Activated T-cell treated with anti-CD3 and anti-CD28 coated beads, Interleukin-2, amount 50 U/mL, for 4 hours (primary cell): ENCODE measurements at places on chromosomes 6 and 20. TPM values are rescaled to one million over a fixed set of nuclear protein-coding genes. Genes with fewer than 3 reads are reported as not detected.

The PNRC1 gene
- total RNA-seq: 54.1 TPM

The ADGRB3 gene
- not detected for total RNA-seq

DNA sequence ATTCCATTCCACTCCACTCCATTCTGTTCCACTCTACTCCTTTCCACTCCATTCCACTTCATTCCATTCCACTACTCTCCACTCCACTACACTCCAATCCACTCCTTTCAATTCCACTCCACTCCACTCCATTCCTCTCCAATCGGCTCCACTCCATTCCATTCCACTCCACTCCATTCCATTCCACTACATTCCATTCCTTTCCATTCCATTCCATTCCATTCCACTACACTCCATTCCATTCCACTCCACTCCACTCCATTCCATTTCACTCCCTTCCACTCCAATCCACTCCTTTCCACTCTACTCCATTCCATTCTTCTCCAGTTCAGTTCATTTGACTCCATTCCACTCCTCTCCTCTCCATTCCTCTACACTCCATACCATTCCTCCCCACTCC, 26.2 kb upstream of the DEFB125 start:
- DNase-seq: no peak

DNA sequence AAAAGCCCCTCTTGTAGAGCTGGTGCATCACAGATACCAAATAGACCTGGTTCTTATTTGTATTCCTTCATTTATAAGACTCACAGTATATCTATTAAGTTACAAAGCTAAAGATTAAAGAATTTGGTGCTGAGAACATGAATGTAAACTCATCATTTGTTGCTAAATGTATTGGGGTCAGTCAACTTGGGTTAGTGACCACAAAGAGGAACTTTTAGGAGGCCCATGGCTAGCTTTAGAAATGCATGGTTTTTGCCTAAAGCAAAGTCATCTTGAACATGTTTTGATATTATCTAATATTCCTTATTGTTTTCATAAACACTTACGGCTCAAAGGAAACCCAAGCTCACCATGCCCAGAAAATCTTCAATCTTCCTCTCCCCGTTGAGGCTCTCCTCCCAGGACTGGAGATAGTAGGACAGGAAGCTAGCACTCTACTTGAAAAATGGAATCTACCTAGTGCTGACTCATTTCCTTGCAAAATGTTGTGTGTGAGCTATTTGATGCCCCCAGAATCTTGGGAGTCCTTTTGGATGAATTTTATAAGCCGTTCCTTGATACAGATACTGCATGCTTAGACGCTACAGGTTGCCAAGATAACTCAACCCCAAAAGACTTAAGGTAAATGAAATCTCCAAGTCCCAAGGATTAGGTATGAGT, 121.4 kb downstream of the BMP2 start:
- no peak for DNase-seq

The CYP21A2 gene
- 0.84 TPM for total RNA-seq

The HECA gene
- total RNA-seq: 57.5 TPM

DNA sequence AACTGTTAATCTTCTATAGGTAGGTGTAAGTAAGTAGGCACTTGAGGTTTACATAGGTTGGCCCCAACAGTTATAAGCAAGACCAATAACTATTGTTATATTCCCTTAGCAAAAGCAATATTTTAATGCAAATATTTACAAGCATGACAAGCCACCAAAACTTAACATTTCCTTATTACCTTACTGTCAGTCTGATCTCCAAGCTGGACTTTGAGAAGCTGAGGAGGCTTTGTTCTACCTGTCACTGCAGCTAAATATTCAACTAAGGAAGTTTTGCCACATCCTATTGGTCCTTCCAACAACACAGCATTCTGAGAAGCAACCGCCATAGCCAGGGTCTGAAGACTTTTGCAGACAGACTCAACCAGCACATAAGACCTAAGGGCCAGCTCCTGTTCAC, 29.6 kb downstream of the MDN1 start:
- DNase-seq: no peak
